ENCODE measurements at places on chromosomes 3 and 15. TPM values are rescaled to one million over a fixed set of nuclear protein-coding genes. Genes with fewer than 3 reads are reported as not detected.
A peak's percentile ranks its signal among the peaks of the same experiment; 100 is the strongest.

Gene CIDEC
- 13.4 TPM for total RNA-seq

Gene ARID3B
- 1.8 TPM for total RNA-seq

Gene KLHL6
- 0.29 TPM for total RNA-seq

Gene TGFBR2
- 46.3 TPM for total RNA-seq

Gene SPINK8
- total RNA-seq = not detected

Gene CPLX3
- not detected for total RNA-seq

Gene ACTR8
- total RNA-seq = 13.6 TPM

Gene CELSR3
- total RNA-seq = 0.25 TPM

GRCh38 chr3:168459226-168459784 is 363.6 kb upstream of the GOLIM4 start:
- H3K4me1 ChIP-seq = no peaks in the 10 kb centered on the region
- DNase-seq = no peak
- H3K27me3 ChIP-seq = no peaks in the 10 kb centered on the region
- H3K36me3 ChIP-seq = no peaks in the 10 kb centered on the region

GRCh38 chr3:108183181-108183580 is 39.0 kb downstream of the IFT57 start:
- H3K4me1 ChIP-seq = no peaks in the 10 kb centered on the region
- no peaks in the 10 kb centered on the region for H3K36me3 ChIP-seq
- no peak for DNase-seq
- H3K27ac ChIP-seq = no peak overlapping the region
- no peak overlapping the region for H3K4me3 ChIP-seq

- no peaks in the 10 kb centered on the region for H3K27me3 ChIP-seq
- H3K4me1 ChIP-seq = peaks cover 28% of the 10 kb centered on the region
- H3K27ac ChIP-seq = no peak overlapping the region
- no peak for DNase-seq
- H3K36me3 ChIP-seq = no peaks in the 10 kb centered on the region
Measured at GRCh38 chr3:71578054-71578751, 5.3 kb downstream of the FOXP1 start.

- no peaks in the 10 kb centered on the region for H3K27me3 ChIP-seq
- no peaks in the 10 kb centered on the region for H3K36me3 ChIP-seq
- H3K4me1 ChIP-seq = no peaks in the 10 kb centered on the region
- DNase-seq = no peak
- H3K27ac ChIP-seq = no peak overlapping the region
- no peak overlapping the region for H3K4me3 ChIP-seq
Measured at GRCh38 chr15:57504599-57504940, 87.1 kb upstream of the MYZAP start.

DNA sequence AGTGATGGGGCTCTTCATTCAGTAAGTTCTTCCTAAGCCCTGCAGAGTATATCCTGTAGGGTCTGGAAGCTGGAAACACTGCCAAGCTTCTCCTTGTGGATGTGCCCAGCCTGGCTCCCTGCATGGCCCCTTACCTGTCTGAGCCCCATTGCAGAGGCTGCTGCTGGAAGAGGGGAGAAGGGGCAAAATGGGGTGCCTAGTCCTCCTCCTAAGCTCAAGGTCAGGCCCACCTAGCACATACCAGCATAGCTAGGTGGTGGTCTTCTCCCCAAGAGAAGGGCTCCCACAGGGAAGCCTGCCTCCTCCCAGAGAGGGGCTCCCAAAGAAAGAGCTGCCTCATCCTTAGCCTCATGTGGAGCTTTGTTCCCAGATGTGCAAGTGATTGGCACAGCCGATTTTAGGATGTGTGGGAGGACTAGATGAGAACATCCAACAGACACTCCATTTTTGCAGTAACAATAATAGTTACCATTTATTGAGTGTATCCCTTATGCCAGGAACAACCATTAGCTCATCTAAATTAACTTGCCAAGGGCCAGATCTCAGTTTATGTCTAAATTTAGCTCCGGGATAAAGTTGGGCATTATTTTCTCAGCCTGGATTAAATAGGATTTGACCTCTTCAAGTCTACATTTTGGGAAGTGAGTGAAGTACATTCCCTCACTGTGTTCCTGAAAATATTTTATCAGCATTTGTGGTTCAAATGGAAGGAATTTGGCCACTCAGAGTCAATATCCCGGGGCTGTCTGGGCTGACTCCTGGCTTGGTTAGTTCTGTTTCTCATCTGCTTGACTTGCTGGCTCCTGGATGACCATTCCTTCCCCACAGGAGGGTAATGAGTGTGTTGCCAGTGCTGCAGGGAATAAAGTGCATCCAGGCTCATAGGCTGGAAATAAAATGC is 291.1 kb upstream of the ROPN1 start:
- peaks cover 11% of the 10 kb centered on the region for H3K4me1 ChIP-seq
- H3K27ac ChIP-seq = no peak overlapping the region
- no peak for DNase-seq
- no peaks in the 10 kb centered on the region for H3K36me3 ChIP-seq
- H3K27me3 ChIP-seq = no peaks in the 10 kb centered on the region

DNA sequence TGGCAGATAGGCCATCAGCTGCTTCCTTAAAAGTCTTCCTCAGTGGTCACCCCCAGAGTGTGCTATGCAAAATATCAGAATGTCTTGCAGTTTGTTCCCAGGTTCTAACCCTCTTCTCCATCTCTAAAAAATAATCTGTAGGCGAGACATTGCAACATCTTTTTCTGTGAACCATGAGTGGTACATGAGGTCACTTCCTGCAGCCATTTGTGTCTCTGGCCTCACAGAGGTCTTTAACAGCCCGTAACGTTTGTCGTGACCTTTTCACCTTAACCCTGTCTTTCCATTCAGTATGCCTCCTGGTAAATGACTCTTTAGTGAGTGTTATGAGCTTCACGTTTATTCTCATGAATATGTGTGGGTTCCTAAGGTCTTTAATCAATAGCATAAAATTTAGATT is 145.4 kb downstream of the KLHL25 start:
- DNase-seq = no peak
- no peak overlapping the region for H3K4me3 ChIP-seq
- no peaks in the 10 kb centered on the region for H3K36me3 ChIP-seq
- no peaks in the 10 kb centered on the region for H3K27me3 ChIP-seq
- peaks cover 42% of the 10 kb centered on the region for H3K4me1 ChIP-seq
- peak overlapping the region; percentile 69 for H3K27ac ChIP-seq

DNA sequence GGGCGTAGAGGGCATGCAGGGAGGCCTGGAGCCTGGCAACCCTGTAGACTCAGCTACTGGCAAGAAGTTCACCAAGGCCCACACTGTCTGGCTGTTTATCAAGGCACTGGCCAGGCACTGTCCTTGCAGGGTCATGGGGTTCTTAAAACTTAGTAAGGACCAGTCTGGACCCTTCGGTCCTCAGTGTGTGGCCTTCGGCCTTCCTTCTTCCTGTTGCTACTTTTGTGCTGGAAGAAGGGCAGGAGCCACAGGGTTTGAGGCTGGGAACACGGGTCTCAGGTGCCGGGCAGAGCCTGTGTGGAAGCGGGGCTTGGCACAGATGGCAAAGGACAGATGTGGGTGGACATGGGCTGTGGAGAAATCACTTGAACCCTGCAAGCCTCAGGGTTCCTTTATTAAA is 76.6 kb downstream of the SNRK start:
- no peaks in the 10 kb centered on the region for H3K27me3 ChIP-seq
- peaks cover 21% of the 10 kb centered on the region for H3K4me1 ChIP-seq
- H3K27ac ChIP-seq = peak overlapping the region; percentile 77
- DNase-seq = no peak
- no peaks in the 10 kb centered on the region for H3K36me3 ChIP-seq

DNA sequence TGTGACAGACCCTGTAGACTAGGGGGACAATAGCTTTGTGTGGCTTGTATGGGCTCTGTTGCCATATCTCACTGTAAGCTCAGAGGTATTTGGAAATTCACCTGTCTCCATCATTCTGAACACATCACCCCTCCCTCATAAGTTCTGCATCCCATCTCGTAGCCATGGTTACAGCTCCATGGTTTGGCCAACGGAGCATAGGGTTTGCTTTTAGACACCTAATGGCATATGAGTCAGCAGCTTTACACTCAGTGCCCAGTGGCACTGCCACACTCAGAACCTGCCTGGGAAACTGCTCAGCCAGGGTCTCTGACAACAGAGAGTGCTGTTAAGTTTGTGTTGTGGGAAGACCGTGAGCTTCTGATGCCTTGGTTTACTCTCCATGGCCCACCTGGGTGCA is 67.3 kb downstream of the CCK start:
- DNase-seq = no peak
- H3K27ac ChIP-seq = no peak overlapping the region
- peaks cover 19% of the 10 kb centered on the region for H3K4me1 ChIP-seq
- no peaks in the 10 kb centered on the region for H3K36me3 ChIP-seq
- H3K4me3 ChIP-seq = no peak overlapping the region

- no peak overlapping the region for H3K4me3 ChIP-seq
- H3K27ac ChIP-seq = peak overlapping the region; percentile 84
- no peaks in the 10 kb centered on the region for H3K27me3 ChIP-seq
- no peaks in the 10 kb centered on the region for H3K36me3 ChIP-seq
- DNase-seq = no peak
- H3K4me1 ChIP-seq = peaks cover 3% of the 10 kb centered on the region
Measured at GRCh38 chr15:75902129-75902557, 1.5 kb upstream of the FBXO22 start.

GRCh38 chr15:59917504-59918157 is 86.5 kb upstream of the FOXB1 start:
- peaks cover 8% of the 10 kb centered on the region for H3K27me3 ChIP-seq
- no peak overlapping the region for H3K4me3 ChIP-seq
- no peaks in the 10 kb centered on the region for H3K36me3 ChIP-seq
- no peak for DNase-seq
- no peak overlapping the region for H3K27ac ChIP-seq

DNA sequence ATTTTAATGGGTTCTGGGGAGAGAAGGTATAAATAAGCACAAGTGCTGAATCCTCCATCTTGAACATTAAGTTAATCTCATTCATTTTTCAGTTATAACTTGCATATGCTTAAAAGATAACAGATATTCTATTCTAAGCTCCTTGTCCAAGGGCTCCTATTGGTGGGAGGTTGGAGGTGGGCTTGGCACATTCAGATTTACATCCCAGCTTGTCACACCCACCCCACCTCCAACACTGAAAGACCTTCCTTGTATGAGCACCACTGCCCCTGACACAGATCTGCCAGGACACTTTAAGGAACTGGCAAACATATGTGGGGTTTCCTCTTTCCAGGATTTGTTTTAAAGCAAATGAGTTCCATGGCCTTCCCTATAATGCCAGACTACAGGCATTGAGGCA is 30.6 kb downstream of the HOMER2 start:
- peak overlapping the region; percentile 94 for H3K27ac ChIP-seq
- H3K27me3 ChIP-seq = no peaks in the 10 kb centered on the region
- no peak for DNase-seq
- H3K4me1 ChIP-seq = peaks cover 72% of the 10 kb centered on the region
- no peaks in the 10 kb centered on the region for H3K36me3 ChIP-seq
- no peak overlapping the region for H3K4me3 ChIP-seq

DNA sequence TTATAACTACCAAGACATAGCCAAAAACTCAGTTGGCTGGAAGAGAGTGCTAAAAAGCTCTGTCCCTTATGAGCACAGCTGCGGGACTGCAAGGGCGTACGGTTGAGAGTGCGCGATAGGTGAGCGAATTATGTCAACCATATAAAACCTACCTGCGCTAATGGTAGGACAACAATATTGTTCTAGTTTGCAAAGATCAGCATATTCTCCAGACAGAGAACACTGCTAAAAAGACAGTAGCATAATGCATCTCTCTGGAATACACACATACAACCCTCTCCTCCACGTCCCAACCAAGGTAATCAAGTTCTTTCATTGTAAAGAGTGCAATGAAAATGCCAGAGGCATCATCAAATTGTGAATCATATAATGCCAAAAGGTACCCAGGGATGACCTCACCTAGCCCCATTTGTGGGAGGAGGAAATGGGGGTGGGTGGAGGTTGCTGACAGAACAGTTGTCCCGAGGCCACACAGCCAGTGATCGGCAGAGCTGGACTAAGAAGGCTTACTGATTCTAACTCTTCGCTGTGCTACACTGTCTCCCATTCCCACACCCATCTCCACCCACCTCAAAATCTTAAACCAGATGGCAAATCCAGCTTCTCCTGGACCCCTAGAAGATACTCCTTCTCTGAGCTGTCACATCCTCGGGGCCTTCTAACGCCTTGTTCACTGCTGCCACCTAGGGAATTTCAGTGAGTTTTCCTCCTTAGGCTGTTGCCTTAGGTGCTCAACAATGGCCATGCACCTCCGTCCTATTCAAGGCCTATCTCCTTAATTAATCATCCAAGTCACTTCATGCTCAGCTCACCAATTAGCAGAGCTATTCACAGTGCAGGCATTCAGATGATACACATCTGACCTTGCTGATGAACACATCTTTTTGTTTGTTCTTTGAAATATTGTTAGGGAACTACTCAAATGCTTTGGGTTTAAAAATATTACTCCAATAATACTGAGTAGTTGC is 60.7 kb downstream of the RPL22L1 start:
- H3K4me1 ChIP-seq = no peaks in the 10 kb centered on the region
- no peaks in the 10 kb centered on the region for H3K36me3 ChIP-seq
- H3K4me3 ChIP-seq = no peak overlapping the region
- H3K27ac ChIP-seq = no peak overlapping the region
- DNase-seq = no peak

DNA sequence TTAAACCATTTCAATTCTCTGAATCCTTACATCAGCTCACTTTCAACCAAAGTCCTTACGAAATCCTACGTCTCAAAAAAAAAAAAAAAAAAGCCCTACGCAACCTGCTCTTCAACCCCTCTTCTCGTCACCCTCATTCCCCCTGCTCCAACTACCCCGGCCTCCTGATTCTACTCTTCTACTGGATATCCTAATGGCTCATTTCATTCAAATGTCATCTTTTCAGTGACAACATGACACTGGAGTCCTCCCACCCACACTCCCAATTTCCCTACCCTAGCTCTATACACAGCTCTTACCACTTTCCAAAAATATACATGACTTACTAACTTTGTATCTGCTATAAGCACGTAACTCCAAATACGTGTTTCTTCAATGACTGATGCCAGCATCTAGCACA is 11.5 kb downstream of the UBP1 start:
- H3K27me3 ChIP-seq = no peaks in the 10 kb centered on the region
- H3K4me3 ChIP-seq = no peak overlapping the region
- DNase-seq = no peak
- no peak overlapping the region for H3K27ac ChIP-seq
- no peaks in the 10 kb centered on the region for H3K36me3 ChIP-seq

GRCh38 chr3:99872923-99873254 is 55.2 kb downstream of the CMSS1 start:
- H3K36me3 ChIP-seq = no peaks in the 10 kb centered on the region
- no peaks in the 10 kb centered on the region for H3K27me3 ChIP-seq
- H3K4me1 ChIP-seq = peaks cover 50% of the 10 kb centered on the region
- H3K4me3 ChIP-seq = peak overlapping the region; percentile 89

DNA sequence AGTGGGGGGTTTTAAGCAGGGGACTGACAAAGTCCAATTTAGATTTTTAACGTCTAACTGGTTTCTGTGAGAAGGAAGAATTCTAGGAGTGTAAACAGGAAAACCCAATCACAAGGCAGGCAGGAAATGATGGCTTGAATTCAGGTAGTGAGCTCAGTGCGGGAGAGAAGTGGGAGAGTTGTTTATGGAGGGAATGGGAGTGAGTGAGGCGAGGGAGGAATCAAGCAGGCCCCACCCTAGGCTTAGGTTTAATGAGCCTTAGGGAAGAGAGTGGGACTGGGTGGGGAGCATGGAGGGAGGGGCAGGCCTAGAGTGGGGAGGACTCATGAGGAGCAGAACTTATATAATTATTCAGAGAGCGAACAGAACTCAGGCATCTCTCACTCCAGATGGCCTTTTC is 17.9 kb downstream of the VIPR1 start:
- H3K4me3 ChIP-seq = no peak overlapping the region
- no peaks in the 10 kb centered on the region for H3K27me3 ChIP-seq
- no peak for DNase-seq
- H3K36me3 ChIP-seq = no peaks in the 10 kb centered on the region
- no peak overlapping the region for H3K27ac ChIP-seq
